AML-193 (cell line): ENCODE measurements at places on chromosomes 5 and 9.

DNA sequence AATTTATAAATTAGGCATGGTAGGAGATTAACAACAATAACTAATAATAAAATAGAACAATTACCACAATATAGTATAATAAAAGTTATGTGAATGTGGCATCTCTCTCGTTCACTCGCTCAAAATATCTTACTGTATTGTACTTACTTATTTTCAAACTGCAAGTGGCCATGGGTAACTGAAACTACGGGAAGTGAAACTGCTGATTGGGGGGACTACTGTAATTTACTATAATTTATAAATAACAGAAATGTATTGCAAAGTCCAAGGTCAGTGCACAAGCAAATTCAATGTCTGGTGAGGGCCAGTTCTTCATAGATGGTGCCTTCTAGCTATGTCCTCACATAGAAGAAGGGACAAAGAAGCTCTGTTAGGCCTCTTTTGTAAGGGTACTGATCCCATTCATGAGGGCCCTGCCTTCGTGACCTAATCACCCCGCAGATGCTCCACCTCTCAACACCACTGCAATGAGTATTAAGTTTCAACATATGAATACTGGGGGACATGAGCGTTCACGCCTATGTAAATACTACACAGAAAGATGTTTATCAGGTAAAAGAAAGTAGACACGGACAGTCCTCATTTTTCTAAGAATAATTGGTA, 39.0 kb downstream of the KCNIP1 start:
- DNase-seq, result no peak

DNA sequence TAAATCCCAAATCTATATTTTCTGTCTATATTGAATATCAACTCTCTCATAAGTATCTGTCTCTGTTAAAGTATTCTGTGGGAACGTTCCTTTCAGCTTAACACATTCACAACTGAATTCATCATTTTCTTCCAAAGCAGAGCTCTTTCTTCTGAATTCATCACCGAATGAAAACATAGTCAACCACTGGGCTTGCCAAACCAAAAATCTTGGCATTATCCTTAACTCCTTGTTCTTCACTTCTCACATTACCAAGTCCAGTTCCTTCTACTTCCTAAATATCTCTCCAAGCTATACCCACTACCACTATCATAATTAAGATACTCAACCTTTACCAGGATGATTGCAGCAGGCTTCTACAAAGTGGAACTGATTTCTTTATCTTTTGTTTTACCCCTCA, 559.8 kb downstream of the MAT2B start:
- no peak for DNase-seq

GRCh38 chr5:642481-642880, 30.3 kb downstream of the CEP72 start:
- no peak for DNase-seq

- DNase-seq, result no peak
These were observed 325.8 kb downstream of the TMEM38B start for GRCh38 chr9:106020186-106020585.
